ENCODE measurements at places on chromosomes 1 and 21. TPM values are rescaled to one million over a fixed set of nuclear protein-coding genes. Genes with fewer than 3 reads are reported as not detected.

The REG4 gene
- total RNA-seq: 9.3 TPM

DNA sequence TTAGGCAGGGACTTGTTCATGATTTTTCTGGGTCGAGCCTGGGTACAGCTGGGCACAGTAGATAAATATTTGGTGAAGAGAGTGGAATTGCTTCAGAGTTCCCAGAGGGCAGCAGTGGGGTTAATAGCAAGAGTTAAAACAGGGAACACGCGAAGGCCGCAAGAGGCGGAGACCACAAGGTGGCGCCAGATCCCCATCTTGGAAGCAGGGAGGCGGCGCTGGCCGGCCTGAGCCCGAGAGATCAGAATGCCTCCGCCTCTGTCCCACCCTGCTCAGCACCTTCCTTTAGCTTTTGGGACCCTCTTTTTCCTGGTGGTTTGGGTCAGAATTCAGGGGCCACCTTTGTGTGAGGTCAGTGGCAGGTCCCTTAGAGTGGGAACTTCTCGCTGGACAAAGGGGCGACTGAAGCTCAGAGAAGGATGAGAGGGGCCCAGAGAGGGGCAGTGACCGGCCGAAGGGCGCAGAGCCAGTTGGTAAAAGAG, 6.5 kb upstream of the PADI2 start:
- peak; percentile 89 for DNase-seq

- DNase-seq: no peak
Observed at GRCh38 chr21:18663663-18664062, 260.1 kb upstream of the TMPRSS15 start.

DNA sequence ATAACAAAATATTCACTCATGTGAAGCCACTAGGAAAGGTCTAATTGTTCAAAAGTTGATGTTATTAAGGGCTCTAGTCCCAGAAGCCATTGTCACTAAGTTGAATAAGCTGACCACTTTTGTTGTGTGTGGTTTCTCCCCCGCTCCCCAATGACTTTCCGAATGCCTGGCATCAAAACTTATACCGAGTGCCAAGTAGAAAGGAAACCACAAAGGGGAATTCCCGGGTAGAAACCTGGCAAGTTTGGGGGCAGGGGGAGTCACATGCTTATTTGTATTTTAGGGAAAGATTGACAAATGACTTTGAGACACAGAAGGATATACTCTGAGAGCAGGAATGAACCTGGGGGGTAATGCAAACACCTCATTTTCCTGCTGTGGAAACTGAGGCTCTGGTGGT, 154.1 kb downstream of the TGFBR3 start:
- DNase-seq: no peak

GRCh38 chr1:34113887-34114286, 51.1 kb downstream of the CSMD2 start:
- DNase-seq: no peak

DNA sequence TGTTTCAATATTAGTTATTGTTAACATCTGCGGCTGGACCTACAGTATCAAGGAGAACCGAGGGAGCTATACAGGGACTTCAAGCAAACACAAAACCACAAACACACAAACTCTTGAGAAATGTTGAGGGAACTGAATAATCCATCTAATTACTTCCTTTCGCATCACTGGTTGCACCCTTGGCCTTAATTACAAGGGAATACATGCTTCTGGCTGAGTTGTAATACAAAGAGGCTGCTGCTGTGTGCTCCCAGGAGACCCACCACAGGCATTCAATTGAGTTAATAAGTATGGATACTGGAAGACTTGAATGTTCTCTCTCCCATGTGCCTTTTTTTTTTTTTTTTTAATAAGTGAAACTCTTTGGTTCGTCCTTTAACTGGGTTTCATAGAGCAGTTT, 16.8 kb upstream of the SMYD2 start:
- no peak for DNase-seq

The TGFB2 gene
- 8.5 TPM for total RNA-seq

- no peak for DNase-seq
Observed at GRCh38 chr1:154605534-154605933, 2.5 kb downstream of the ADAR start.

- no peak for DNase-seq
Observed at GRCh38 chr1:20380175-20380574, 89.5 kb downstream of the VWA5B1 start.

DNA sequence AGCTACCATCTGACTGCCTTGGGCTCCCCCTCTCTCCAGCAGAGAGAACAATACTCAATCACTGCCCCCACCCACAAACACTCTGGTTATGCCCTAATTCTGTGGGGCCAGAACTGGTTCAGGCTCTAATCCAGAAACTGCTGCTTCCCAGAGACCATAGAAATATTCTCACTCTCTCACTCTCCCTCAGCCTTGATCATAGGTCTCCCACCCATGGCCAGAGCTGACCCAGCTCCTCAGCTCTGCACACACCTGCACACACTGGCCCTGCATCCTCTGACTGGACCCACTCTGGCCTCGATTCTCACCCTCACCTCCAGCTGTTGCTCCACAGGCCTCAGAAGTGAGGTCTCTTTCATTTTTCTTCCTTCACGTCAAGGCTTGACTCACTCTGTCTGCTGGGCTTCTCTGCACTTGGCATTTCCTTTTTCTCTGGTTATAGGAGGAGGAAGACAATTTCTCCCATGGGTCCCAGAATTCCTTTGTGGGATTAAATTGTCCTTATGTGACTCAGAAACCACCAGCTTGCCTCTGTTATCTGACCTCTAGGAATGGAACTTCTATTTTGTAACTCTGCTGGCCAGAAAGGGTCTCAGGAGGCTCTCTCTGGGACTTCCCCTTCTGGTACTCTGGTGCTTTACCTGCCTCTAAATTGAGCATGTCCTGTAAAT, 15.6 kb upstream of the ZMYM6 start:
- no peak for DNase-seq

GRCh38 chr1:165560883-165561656, 17.3 kb downstream of the LRRC52 start:
- no peak for DNase-seq

GRCh38 chr1:47805921-47806361, 191.2 kb downstream of the TRABD2B start:
- no peak for DNase-seq

The TIE1 gene
- 18.6 TPM for total RNA-seq

DNA sequence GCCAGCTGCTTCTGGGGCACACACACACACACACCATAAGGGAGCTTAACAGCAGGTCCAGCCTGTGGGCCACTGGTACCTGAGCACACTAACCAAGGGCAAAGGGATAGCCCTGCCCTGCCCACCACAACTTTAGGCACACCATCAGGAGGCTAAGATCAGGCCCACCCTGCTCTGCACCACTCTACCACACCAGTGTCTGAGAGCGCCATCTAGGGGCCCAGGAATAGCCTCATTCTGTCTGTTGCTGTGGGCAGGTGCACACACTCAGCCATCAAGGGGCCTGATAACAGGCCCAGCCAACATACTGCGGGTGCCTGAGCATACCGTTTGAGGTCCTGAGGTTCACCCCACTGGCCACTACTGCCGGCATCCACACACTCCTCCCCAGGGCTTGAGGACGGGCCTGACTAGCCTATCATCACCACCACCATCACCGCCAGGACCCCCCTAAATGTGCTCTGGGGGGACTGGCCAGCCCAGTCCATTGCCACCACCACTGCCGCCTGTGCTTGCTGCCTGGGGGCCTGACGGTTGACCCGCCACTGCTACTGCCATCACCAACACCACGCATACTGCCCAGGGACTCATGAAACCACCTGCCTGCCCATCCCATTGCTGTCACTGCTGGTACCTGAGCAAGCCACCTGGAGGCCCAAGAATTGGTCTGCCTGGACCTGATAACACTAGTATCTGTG, 31.3 kb downstream of the NSL1 start:
- DNase-seq: no peak

GRCh38 chr1:187527346-187527745, 698.6 kb downstream of the PLA2G4A start:
- no peak for DNase-seq

- no peak for DNase-seq
Observed at GRCh38 chr1:60034999-60035398, 38.6 kb downstream of the C1orf87 start.

- no peak for DNase-seq
Observed at GRCh38 chr1:204240233-204240632, 26.4 kb upstream of the GOLT1A start.

DNA sequence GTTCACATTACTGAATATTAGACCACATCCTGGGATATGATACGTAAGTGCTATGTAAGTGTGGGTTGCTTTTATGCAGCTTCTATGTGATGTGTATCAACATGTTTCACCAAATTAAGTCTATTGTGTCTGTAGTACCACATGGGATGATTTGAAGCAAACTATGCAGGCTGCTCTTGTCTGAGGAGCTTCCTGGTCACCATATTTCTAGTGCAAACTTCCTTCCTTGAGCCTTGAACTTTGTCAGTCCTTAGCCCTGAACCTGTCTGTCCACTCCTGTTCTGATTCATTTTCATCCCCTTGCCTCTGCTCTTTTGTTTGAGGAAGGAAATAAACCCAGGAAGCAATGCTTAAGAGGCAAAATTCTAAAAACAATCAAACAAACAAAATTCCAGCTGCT, 117.5 kb upstream of the VANGL1 start:
- DNase-seq: no peak

The SH2D2A gene
- total RNA-seq: 3.3 TPM

The RPE65 gene
- total RNA-seq: not detected

The C1orf94 gene
- total RNA-seq: not detected

- DNase-seq: no peak
Observed at GRCh38 chr1:10631121-10631810, 156.5 kb downstream of the PEX14 start.

DNA sequence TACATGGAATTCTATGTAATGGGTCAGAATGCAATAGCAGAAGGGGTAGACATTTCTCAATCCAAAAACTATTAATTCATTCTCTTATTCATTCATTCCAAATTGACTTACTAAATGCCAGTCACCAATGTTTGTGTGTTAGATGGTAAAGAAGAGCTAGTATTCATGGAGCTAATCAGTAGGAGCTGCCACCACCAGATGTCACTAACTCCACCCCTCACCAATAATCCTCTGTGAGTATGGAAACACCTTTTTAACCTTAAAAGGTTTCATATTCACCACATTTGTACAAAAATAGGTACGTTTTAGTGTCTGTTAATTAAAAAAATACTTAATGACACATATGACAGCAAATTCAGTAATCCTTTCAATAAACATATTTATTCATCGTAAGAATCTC, 131.8 kb upstream of the PKN2 start:
- DNase-seq: no peak

DNA sequence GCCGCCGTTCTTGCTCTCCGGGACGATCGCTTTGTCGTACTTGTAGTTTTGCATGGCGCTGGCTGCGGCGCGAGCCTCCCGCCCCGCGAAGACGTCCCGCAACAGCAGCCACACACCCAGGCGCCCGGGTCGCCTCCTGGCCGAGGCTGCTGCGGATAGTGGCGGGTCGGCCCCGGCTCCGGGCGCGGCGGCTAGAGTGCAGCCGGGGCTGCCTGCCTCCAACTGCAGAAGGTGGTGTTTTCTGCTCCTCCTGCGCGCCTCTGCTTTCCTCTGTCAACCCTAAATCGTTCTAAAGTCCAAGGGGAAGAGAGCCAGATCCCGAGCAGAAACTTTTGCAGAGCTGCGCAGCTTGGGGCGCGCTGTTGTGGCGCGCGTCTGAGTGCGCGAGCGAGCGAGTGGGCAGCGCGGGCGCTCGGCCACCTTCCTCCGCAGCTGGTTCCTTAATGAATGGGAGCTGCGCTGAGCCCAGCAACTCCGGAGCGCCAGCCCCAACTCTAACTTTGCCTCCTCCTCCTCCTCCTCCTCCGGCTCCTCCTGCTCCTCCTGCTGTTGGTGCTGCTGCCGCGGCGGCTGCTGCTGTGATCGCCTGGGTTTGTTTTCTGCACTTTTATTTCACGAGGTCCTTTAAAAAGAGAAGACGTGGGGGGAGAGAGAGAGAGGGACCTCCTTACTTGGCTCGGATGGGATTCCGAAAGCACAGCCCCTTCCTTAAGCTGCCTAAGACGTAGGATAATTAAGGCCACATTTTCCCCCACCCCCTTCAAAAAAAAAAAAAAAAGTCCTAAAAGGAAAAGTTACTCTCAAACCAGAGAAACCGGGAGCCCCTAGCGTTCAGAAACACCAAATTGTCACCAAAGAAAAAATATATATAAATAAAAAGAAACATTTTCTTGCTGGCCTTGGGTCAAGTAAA, at the start of gene PLPP3:
Gene PLPP3 (minus strand): TSS at position 601 of the 913 bp plus-strand sequence. CDS start 547 bp downstream, at position 54.
- DNase-seq: peak; percentile 86

DNA sequence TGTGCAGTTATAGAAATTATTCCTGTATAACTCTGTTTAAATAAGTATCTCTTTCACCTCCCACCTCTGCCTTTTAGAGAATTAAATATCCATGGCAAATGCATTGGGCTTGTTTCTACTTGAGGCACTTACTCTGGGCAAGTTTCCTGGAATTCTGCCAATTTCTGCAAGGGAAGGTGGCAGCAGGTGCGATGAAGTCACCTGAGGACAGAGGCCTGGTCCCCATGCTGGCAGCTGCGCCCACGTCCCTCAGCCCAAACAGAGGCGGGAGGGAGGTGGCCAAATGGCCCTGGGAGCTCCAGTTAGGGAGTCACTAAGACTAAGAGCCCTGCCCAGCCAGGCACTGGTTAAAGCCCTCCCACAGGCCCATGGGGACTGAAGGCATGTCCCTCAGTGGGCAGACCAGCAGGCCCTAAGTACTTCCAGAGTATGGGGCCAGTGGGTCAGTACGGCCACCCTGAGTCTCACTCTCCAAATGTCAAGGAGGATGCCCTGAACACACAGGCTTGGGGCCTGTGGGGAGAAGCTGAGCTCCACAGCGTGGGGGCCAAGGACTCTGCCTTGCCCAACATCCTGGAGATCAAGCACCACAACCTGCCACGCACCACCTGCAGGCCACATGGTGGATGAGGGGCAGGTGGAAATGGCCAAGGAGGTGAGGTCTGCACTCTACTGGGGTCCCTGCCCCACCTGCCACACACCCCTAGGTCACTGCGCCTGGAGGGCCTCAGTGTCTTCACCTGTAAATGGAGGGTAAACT, 19.4 kb downstream of the ACOT7 start:
- no peak for DNase-seq

The NECAP2 gene
- 50.9 TPM for total RNA-seq

DNA sequence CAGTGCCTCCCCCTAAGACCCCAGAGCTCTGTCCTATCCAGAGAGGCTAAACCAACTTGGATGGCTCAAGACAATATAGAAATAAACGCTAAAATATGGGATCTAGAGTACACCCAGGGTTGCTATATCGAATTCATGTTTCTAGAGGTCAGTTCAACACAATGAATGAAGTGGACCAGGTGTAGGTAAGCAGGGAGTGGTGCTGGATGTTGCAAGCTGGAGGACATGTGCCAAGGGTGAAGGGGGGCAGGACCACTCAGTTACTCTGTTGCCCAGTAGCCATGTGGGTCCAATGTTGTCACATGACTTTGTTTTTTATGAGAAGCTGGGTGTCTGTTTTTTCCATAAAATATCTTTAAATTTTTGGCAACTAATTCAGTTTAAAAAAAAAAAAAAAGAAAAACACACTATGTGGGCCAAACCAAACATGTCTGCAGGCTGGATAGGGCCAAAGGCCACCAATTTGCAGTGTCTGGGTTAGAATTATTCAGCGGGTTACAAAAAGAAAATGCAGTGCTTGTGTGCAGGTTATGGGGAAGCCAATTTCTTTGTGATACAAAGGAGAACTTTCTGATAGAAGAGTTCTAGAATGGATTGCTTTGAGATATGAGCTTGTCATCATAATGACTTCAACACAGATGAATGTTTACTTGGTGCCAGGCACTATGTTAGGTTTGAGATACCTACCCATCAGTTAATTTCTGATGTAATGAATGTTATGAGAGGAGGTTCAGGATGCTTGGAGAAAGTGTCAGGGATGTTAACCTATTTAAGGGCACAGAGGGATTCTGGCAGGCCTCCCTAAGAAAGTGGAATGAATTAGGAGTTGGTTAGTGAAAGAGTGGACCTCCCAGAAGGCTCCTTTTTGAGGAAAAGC, 8.9 kb downstream of the CACHD1 start:
- DNase-seq: no peak
